Naive thymus-derived CD4-positive, alpha-beta T cell (primary cell): ENCODE measurements at places on chromosomes 7 and 10. TPM values are rescaled to one million over a fixed set of nuclear protein-coding genes. Genes with fewer than 3 reads are reported as not detected.
A peak's percentile ranks its signal among the peaks of the same experiment; 100 is the strongest.

Gene SDK1
- polyA plus RNA-seq: 0.58 TPM

Gene BRAF
- 11.2 TPM for polyA plus RNA-seq

DNA sequence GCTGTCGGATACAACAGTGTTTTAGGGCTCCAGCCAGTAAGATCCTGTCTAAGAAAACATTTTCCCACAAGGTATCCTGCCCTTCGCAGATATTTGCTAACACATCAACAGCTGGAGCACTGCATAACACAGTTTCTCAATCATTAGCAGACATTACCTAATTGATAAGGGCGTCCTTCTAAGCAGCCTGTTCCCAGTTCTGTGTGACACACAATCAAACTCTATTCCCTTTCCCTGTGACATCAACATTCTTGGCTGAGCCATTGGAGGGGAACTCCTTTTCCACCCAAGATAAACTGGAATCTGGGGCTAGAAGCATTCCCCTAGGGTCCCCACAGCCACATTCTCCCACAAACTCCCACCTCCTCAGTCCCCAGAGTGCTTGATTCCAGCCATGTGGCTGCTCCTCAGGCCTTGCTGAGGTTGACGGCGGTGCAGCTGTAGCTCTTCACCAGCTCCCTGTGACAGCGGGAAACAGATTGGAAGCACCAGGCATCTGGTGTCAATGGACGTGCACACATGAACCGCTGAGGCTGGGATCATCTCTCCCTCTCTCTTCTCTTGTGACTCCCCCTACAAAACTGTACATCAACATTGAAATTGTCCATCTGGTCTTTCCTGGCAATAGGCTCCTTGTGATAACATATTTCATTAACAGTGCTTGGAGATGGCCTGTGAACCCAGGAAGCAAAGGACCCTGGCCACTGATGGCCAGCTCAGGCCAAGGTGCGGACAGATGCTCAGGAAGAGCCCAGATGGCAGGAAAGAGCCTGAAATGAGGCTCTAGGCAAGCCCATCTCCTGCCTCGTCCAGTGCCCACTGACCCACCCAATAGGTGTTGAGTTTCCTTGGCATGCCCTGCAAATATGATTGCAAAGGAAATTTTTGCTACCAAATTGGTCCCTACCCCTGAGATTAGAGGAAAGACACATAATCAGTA is 131.1 kb upstream of the TBX20 start:
- no peak overlapping the region for H3K27ac ChIP-seq
- no peaks in the 10 kb centered on the region for H3K4me1 ChIP-seq
- H3K27me3 ChIP-seq: no peaks in the 10 kb centered on the region
- H3K36me3 ChIP-seq: no peaks in the 10 kb centered on the region

- H3K36me3 ChIP-seq: peaks cover 27% of the 10 kb centered on the region
- peak overlapping the region; percentile 88 for H3K4me3 ChIP-seq
- peaks cover 48% of the 10 kb centered on the region for H3K4me1 ChIP-seq
- no peak overlapping the region for H3K27ac ChIP-seq
- DNase-seq: no peak
These were observed 1.8 kb downstream of the PRF1 start for GRCh38 chr10:70600512-70601395.

- peak overlapping the region; percentile 82 for H3K27ac ChIP-seq
- H3K36me3 ChIP-seq: peaks cover 27% of the 10 kb centered on the region
- H3K27me3 ChIP-seq: no peaks in the 10 kb centered on the region
- DNase-seq: peak; percentile 30
These were observed 78.0 kb downstream of the MKI67 start for GRCh38 chr10:128047991-128048818.

DNA sequence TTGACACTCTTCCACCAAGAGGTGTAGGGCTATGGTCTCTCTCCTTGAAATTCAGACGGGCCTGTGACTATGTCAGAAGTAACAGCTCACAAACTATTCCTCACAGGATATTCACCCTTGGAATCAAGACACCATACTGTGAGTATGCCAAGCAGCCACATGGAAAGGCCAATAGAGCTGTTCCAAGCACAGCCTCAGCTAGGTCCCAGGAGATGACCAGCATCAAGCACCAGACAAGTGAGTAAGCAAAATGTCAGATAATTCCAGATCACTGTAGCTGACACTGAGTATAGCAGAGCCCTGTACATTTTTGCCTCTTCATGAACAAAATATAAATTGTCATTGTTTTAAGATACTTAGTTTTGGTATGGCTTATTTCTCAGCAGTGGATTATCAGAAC is 88.1 kb upstream of the KCND2 start:
- H3K36me3 ChIP-seq: no peaks in the 10 kb centered on the region
- H3K27ac ChIP-seq: no peak overlapping the region
- H3K27me3 ChIP-seq: no peaks in the 10 kb centered on the region
- no peak overlapping the region for H3K4me3 ChIP-seq
